A172 (cell line): ENCODE measurements at places on chromosomes 7 and 10.

GRCh38 chr7:131066635-131067034, 261.0 kb upstream of the MKLN1 start:
- DNase-seq = no peak

DNA sequence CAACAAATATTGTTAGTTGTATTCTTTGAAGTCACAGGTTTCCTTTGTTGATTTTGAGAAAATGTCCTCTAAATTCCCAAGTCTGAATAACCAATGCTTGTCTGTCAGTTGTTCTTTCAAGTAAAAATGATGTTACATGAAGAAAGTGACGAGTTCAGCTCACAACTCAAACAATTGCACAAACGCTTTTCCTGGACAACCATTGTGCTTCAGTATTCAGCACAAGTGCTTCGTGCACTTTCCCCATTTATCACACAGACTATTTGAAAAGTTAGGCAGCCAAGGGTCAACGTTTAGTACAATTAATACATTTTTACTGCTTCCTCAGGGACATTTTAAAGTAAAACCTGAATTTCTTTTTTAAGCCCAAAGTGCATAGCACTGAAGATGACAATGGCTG, 44.5 kb downstream of the CDK1 start:
- DNase-seq = no peak

GRCh38 chr7:132520591-132521280, 55.5 kb downstream of the PLXNA4 start:
- DNase-seq = no peak

GRCh38 chr10:131677671-131678070, 223.1 kb upstream of the PPP2R2D start:
- no peak for DNase-seq

DNA sequence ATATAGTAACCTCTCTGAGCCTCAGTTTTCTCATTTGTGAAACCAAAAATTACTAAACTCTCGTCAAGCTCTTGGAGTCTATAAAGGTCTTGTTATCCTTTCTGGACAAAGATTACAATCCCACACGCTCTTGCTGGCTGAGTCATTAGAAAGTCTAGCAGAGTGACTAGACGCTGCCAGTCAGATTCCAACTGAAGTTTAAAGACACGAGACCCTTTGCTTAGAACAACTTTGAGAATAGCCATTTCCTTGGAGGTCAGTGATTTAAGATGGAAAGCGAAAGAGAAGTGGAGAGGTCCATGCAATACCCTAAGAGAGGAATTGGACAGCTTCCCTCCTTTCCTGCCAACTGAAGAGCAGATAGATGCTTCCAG, 119.5 kb downstream of the APBB1IP start:
- peak; percentile 52 for DNase-seq

- DNase-seq = no peak
Observed at GRCh38 chr7:43844257-43844656, 25.1 kb downstream of the MRPS24 start.

GRCh38 chr10:69576334-69577011, 3.3 kb upstream of the NEUROG3 start:
- DNase-seq = no peak

GRCh38 chr7:122261016-122261415, 43.5 kb downstream of the FEZF1 start:
- no peak for DNase-seq

- no peak for DNase-seq
Observed at GRCh38 chr7:152340161-152340560, 95.6 kb downstream of the KMT2C start.

GRCh38 chr10:84497978-84498377, 169.6 kb downstream of the CCSER2 start:
- no peak for DNase-seq

GRCh38 chr7:17206349-17206905, 92.0 kb upstream of the AHR start:
- DNase-seq = no peak

GRCh38 chr7:75987805-75988567, 6.4 kb downstream of the TMEM120A start:
- no peak for DNase-seq

DNA sequence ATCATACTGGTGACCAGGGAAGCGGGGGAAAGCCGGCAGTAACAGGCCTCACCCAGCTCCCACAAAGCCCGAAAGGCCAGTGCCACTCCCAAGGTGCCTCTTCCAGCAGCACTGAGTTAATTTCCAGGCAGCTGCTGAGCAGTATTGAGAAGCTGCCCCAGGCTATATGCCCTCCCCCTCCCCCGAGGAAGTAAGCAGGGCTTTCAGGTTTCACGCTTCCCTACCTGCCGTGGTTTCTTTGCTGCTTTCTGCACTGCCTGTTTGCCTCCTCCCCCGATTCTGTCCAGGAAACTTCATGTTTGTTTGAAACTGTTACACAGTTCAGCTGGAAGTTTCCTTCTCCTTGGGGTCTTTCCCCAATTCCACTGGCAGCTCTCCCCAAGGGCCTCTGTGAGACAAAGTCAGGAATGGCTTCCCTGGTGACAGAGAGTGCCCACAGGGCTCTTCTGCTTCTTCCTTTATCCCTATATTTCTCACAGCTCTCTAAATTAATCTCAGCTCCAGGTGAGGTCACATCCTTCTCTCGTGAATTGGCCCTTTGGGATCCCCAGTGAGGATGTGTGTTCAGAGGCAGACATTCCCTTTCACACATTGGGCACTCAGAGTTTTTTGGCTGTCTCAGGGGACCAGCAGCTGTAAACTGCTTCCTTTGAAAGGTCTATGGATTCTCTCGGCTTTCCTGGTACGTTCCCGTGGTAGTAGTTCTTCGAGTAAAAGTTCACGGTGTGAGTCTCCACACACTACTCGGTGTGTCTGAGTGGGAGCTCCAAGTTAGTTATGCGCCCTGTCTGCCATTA, 19.4 kb downstream of the C1GALT1 start:
- no peak for DNase-seq

GRCh38 chr7:2794836-2795636, 49.1 kb downstream of the GNA12 start:
- DNase-seq = peak; percentile 46

DNA sequence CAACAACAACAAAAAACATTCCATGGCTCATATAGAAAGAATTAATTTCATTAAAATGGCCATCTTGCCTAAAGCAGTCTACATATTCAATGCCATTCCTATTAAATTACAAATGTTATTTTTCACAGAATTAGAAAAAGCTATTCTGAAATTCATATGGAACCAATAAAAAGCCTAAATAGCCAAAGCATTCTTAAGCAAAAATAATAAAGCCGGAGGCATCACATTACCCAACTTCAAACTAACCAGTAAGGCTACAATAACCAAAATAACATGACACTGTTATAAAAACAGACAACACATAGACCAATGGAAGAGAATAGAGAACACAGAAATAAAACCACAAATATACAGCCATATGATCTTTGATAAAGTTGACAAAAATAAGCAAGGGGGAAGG, 330.4 kb downstream of the KIF20B start:
- DNase-seq = no peak

DNA sequence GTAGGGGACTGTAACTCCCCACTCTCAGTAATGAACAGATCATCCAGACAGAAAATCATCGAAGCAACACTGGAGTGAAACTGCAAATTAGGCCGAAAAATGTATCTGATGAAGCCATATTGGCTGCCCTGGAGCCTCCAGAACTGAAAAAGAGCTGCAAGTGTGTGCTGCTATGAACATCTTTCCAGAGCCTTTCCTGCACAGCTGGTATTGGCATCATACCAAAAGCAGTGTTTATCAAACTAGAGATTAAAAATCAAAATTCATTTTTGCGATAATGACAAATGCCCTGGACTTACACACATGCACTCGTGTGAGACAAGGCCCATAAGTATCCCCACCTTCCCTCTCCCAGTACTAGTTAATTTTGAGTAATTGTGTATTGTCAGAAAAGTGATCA, 6.8 kb upstream of the CLDN12 start:
- DNase-seq = no peak

GRCh38 chr10:48978318-48978717, 38.7 kb upstream of the LRRC18 start:
- no peak for DNase-seq

DNA sequence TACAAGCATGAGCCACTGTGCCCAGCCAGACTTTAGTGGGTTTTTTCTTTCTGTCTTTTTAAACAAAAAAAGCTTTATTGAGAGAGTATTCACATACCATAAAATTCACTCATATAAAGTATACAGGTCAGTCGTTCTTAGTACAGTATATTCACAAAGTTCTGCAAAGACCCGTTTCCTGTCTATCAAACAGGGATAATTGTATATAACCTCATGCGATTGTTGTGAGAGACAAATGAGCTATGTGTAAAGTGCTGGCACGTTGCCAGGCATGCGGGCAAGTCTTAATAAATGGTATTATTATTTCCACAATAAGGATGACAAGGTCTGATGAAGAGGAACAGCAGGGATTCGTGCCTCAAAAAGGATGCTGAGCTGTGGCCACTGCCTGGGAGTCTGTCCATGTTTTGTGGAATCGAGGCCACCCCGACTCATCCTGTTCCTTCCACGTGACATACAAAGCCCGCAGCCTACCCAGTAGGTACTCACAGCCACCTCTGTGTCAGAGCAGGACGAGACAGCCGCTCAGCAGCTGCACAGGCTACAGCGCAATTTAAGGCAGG, 51.6 kb downstream of the SMKR1 start:
- peak; percentile 70 for DNase-seq

DNA sequence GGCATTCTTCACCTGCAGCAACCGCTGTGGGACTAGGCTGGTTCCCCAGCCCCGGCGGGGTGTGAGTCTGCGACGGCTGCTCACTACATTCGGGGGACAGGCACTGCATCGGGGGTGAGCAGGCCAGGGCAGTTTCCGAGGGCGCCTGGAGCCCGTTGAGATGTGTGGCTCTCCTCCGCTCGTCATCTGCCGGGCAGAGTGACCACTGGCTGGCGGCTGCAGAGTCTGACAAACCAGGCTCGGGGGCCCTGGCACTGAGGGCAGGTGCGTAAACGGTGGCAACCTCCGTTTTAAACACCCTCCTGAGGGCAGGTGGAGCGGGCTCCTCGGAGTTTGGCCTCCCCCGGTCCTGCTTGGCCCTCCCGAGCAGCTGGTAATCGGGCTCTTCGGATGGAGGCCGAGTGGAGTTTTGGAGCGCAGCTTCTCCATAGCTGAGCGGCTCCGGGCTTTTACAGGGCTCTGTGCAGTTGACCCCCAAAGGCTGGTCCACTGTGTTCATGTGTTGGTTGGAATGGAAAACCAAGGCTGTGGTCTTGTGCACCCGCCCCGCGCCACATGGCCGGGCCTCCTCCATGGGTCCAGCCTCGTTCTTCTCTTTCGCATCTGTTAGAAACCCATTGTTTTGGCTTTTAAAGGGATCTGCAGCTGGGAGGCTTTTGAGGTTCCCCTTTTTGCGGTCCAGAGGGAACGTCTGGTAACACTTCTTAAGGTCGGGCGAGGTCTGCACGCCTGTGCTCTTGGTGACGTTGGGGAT, 20.9 kb downstream of the INSYN2A start:
- no peak for DNase-seq

DNA sequence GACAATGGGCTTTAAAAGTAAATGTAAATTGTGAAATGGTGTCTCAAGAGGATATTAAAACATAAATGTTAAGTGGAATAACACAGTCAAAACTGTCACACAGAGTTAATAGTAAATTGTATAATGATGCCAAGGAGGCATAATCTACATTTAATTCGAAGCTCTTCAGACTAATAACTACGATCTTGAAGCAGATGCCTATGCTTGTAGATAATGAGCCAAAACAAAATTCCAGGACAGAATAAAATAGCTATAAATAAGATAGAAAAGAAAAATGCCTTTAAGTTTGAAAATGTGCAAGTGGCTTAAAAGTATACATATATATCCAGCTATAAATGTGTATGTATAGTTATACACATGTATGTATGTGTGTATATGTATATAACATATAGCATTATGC, 17.5 kb downstream of the TWIST1 start:
- DNase-seq = no peak

GRCh38 chr7:157430721-157431120, 93.9 kb downstream of the DNAJB6 start:
- DNase-seq = no peak

DNA sequence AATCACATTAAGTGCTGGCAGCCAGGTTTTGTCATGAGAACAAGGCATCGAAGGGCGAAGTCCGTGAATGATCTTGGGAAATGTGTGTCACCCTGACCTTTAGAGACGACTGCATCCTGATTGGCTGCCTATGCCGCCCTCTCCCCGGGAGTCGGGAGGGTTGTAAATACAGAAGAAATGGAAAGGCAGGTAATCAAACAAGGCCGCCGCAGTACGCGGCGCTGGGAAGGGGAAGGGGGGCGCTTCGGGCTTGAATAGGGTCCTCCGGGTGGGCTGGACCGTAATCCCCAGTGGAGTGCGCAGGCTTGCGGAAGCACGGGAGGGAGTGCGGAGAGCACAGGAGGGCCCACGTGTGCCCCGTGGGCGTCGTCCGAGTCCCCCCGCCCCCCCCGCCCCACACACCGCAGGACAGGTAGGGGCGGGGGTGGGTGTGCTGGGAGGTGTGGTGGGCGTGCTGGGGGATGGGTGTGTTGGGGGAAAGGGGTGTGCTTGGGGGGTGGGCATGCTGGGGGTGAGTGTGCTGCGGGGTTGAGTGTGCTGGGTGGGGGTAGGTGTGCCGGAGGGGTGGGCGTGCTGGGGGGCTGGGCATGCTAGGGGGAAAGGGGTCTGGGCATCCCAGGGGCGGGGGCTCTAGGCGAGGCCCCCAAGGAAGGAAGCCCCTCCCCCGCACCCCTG, 169.4 kb downstream of the ARHGAP12 start:
- peak; percentile 57 for DNase-seq

- DNase-seq = no peak
Observed at GRCh38 chr7:146208492-146208891, 91.9 kb downstream of the CNTNAP2 start.

DNA sequence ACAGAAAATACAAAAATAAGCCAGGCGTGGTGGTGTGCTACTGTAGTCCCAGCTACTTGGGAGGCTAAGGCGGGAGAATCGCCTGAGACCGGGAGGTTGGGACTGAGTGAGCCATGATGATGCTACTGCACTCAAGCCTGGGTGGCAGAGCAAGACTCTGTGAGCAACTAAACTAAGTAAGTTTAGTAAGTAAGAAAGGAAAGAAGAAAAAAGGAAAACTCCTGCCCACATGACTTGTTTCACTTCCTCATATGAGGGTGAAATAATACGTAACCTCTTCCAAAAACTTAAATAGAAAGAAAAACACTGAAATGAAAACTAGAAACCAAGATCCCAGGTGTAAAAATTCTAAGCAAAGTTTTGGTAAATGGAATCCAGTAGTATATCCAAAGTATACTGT, 79.6 kb downstream of the LARP4B start:
- DNase-seq = no peak

DNA sequence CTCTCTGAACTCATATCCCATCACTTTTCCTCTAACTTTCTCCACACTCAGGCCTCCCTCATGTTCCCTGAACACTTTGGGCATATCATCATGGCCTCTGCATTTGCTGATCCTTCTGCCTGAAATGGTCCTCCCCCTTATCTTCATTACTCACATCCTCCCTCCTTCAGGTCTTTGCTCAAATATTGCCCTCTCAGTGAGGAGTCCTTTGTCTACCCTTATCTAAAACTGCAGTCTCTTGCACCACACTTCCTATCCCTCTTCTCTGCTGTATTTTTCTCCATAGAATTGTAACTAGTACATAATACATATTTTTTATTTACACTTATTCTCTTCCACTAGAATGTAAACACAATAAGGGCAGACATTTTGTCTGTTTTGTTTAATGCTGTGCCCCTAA, 41.7 kb downstream of the DNAJC1 start:
- no peak for DNase-seq
